Keratinocyte (primary cell): ENCODE measurements at places on chromosomes 4 and X.

GRCh38 chr4:101697266-101697665, 93.3 kb upstream of the BANK1 start:
- H3K4me3 ChIP-seq = no peak overlapping the region
- DNase-seq = no peak
- H3K36me3 ChIP-seq = no peaks in the 10 kb centered on the region
- no peaks in the 10 kb centered on the region for H3K27me3 ChIP-seq

DNA sequence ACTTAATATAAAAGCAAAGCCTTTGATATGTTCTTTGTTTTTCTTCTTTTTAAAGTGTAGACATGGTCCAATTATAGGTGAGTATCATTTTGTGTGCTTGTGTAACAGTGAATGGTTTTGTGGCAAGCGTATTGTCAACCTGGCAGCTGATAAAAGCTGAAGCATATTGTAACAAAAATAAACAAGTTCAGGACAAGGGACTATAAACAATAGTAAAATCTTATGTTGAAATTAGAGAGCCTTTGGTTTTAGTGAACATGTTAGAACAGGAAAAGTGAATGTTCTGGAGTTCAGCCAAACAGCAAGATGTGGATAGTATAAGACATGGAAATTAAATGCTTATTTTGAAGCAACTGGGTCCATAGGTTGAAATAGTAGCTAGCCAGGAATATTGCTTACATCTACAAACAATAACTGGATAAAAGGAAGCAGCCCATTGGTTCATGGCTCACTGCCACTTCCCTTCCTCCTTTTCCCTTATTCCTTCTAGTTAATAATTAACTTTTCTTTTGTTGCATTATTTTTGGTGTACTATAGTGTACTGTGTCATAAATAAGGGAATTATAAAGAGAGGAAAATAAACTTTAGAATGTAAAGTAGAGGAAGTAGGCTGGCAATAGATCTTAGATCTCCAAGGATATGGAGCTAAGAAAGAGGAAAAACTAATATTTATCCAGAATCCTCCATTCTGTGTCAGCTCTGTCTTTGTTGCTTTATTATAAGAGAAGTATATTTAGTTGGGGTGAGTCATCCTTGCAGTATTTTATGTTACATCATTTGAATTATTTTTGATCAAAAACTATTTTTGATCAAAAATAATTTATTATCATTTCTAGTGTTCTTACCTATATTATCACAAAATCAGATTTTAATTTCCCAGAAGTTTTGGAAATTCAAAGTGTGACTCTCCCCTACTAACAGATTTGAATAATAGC, 65.6 kb downstream of the MRPL1 start:
- no peak for DNase-seq
- peak overlapping the region; percentile 41 for H3K27ac ChIP-seq
- H3K27me3 ChIP-seq = no peaks in the 10 kb centered on the region

- H3K4me1 ChIP-seq = peaks cover 2% of the 10 kb centered on the region
- no peak overlapping the region for H3K4me3 ChIP-seq
Measured at GRCh38 chrX:111504941-111505340, 6.5 kb upstream of the SERTM2 start.

GRCh38 chrX:116490104-116490503, 27.3 kb upstream of the CT83 start:
- no peaks in the 10 kb centered on the region for H3K4me1 ChIP-seq
- no peak for DNase-seq
- no peak overlapping the region for H3K4me3 ChIP-seq
- H3K27ac ChIP-seq = no peak overlapping the region
- H3K36me3 ChIP-seq = no peaks in the 10 kb centered on the region
- no peaks in the 10 kb centered on the region for H3K27me3 ChIP-seq

DNA sequence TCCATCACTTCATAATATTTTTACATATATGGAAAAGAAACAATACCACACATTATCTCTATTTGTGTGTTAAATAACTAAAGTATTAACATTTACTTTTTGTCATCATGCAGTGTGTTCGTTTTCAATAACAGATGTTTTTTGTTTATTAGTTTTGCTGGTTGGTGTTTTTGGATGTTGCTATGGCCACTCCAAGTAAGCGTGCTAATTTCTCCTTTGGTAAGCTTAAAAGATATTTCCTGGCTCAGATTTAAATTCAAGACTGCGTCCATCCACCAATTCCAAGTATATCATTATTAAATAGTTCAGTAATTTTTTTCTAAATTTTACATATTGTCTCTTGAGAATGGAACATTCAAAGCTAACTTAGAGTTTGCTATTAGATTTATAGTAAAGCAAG, 235.4 kb upstream of the IL1RAPL1 start:
- no peaks in the 10 kb centered on the region for H3K27me3 ChIP-seq
- no peaks in the 10 kb centered on the region for H3K36me3 ChIP-seq
- no peaks in the 10 kb centered on the region for H3K4me1 ChIP-seq
- H3K27ac ChIP-seq = no peak overlapping the region

DNA sequence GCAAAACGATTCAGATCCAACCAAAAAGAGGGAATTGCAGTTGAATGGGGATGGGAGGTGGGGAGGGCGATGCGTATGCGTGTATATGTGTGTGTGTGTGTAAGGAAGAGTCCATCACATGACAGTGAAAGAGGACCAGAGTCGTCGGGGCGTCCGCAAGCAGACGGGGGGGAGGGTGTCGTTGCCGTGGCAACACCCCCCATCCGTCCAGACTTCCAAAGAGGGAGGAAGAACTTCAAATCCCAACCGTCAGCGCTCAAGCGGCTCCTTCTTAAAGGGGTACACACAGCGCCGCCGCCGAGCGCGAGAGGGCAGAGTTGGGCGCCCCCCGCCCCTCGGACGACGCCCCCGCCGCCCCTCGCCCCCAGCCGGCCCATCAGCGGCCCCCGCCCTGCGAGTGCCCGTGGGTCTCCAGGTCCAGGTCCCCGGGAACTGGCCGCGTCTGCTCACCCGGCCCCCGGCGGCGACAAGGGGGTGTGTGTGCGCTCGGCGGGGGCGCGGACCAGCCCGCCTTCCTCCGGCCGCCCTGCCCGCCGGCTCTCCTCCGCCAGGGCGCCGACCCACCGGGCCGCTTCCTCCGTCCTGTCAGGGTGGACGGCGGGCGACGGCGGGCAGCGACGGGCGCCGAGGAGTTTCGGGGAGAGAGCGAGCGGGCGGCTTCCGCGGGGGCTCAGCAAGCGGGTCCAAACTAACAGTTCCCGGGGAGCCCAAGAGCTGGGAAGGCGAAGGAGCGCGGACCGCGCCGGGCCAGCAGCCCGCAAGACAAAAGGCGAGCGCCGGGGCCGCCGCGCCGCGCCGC, 685 bp downstream of the LCORL start:
- H3K36me3 ChIP-seq = no peaks in the 10 kb centered on the region
- H3K4me3 ChIP-seq = peak overlapping the region; percentile 88
- no peaks in the 10 kb centered on the region for H3K27me3 ChIP-seq

- H3K4me1 ChIP-seq = peaks cover 9% of the 10 kb centered on the region
- no peaks in the 10 kb centered on the region for H3K36me3 ChIP-seq
- peak overlapping the region; percentile 56 for H3K27ac ChIP-seq
Measured at GRCh38 chrX:123665197-123665596, 67.7 kb downstream of the THOC2 start.

DNA sequence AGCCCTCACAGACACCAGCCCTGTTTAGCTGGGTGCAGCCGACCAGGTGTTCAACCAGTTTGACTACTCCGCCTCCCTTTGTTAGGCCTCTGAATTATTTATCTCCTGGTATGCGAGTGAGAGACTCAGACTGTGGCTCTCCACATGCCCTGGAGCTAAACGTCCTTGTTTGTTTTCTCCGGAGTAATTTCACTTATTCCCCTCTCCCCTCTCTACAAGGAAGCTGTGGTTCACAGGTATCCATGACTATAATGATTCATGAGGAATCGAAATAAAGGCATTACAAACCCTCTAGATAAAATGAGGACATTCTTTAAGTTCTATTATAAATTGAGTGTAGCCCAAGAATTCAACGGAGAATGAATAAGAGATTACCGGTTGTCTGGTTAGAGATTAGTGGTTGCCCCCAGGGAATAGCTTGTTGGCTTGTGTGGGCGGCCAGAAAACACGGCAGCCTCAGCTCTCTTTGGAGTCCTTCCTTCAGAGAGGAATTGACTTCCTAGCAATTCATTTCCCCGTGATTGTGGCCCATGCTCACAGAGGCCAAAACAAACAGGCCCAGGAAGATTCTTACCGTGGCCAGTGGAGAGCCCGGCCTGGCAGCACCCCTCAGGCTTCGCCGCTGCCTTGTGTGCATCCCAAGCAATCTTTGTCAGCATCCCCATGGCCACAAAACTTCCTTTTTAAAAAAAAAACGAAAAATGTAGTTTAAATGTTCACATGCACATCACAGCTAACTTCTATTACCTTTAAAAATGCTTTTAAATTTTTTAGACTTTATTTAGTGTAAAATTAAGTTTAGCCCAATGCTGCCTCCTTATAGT, 60.2 kb upstream of the CBR4 start:
- H3K27ac ChIP-seq = peak overlapping the region; percentile 97
- peaks cover 39% of the 10 kb centered on the region for H3K4me1 ChIP-seq
- DNase-seq = peak; percentile 98
- H3K36me3 ChIP-seq = no peaks in the 10 kb centered on the region

DNA sequence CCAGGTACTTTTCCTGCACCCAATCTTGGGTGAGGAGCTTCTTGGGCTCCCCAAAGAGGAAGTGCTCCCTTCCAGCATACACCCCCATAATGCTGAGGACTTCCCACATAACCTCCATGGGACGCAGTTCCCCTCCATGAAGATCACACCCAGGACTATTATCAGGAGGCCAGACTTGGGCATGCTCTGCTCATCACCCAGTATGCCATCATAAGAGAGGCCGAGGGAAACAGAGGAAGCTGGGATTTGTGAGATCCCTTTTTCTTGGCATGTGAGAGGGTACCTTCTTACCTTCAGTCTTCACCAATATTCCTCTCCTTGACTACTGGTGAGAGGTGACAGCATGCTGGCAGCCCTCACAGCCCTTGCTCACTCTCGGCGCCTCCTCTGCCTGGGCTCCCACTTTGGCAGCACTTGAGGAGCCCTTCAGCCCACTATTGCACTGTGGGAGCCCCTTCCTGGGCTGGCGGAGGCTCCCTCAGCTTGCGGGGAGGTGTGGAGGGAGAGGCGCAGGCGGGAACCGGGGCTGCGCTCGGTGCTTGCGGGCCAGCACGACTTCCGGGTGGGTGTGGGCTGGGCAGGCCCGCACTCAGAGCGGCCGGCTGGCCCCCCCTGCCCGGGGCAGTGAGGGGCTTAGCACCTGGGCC, 15.7 kb upstream of the HSFX1 start:
- no peaks in the 10 kb centered on the region for H3K36me3 ChIP-seq
- H3K4me3 ChIP-seq = no peak overlapping the region
- no peak for DNase-seq
- no peaks in the 10 kb centered on the region for H3K27me3 ChIP-seq
- no peaks in the 10 kb centered on the region for H3K4me1 ChIP-seq
- no peak overlapping the region for H3K27ac ChIP-seq

GRCh38 chr4:22607382-22607781, 85.4 kb upstream of the GBA3 start:
- H3K4me3 ChIP-seq = no peak overlapping the region
- no peaks in the 10 kb centered on the region for H3K27me3 ChIP-seq
- DNase-seq = no peak
- no peak overlapping the region for H3K27ac ChIP-seq
- H3K36me3 ChIP-seq = no peaks in the 10 kb centered on the region

DNA sequence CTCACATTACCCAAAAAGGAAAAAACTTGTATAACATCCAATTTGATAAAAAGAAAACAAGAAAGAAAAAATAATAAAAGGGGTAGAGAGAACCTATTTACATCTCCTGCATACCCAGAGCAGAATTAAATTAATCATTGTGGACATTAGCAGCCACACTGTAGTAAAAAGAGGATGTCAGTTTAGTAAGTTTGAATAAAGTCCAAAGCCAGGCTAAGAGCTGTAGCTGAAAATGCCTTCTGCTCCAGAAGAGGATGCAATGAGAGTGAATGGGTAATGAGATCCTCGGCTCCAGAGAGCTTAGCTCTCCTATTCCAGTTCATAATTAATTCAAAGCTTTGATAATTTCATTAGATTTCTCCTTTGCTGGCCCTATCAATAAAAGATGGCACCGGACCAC, 78.2 kb downstream of the SLC10A7 start:
- no peaks in the 10 kb centered on the region for H3K27me3 ChIP-seq
- H3K4me1 ChIP-seq = peaks cover 4% of the 10 kb centered on the region
- no peak overlapping the region for H3K27ac ChIP-seq
- no peak overlapping the region for H3K4me3 ChIP-seq
- peaks cover 1% of the 10 kb centered on the region for H3K36me3 ChIP-seq
- no peak for DNase-seq

DNA sequence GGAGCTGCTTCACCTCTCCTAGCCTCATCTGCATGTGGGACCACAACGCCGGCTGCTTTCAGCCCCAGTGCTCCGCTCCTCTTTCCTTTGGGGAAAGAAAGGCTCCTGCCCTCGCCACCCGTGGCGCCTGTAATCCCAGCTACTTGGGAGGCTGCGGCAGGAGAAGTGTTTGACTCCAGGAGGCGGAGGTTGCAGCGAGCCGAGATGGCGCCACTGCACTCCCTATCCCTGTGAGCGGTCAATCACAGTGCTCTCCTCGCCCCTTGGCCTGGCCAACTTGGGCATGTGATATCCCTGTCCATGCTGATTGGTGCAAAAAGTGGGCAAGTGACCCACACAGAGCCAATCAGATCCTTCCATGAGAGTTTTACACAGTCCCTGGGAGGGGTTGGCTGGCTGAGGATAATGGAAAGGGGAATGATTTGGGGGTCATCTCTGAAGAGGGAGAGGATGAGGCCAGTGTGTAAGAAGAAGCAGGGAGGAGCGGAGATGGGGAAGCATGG, 56.2 kb downstream of the WFS1 start:
- peaks cover 12% of the 10 kb centered on the region for H3K4me1 ChIP-seq
- no peaks in the 10 kb centered on the region for H3K36me3 ChIP-seq
- no peaks in the 10 kb centered on the region for H3K27me3 ChIP-seq

DNA sequence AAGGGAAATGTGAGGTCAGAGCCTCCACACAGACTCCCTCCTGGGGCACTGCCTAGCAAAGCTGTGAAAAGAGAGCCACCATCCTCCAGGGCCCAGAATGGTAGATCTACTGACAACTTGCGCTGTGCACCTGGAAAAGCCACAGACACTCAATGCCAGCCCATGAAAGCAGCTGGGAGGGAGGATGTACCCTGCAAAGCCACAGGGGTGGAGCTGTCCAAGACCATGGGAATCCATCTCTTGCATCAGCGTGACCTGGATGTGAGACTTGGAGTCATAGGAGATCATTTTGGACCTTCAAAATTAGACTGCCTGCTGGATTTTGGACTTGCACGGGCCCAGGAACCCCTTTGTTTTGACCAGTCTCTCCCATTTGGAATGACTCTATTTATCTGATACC, 22.8 kb downstream of the CDKN2AIP start:
- H3K27me3 ChIP-seq = no peaks in the 10 kb centered on the region
- peaks cover 22% of the 10 kb centered on the region for H3K4me1 ChIP-seq
- H3K36me3 ChIP-seq = no peaks in the 10 kb centered on the region
- no peak for DNase-seq

- no peaks in the 10 kb centered on the region for H3K36me3 ChIP-seq
- DNase-seq = no peak
- H3K27me3 ChIP-seq = no peaks in the 10 kb centered on the region
- no peak overlapping the region for H3K4me3 ChIP-seq
- peaks cover 23% of the 10 kb centered on the region for H3K4me1 ChIP-seq
- H3K27ac ChIP-seq = peak overlapping the region; percentile 5
Measured at GRCh38 chrX:7133050-7133440, 14.5 kb upstream of the STS start.
